ENCODE measurements at places on chromosomes 3 and 15. TPM values are rescaled to one million over a fixed set of nuclear protein-coding genes. Genes with fewer than 3 reads are reported as not detected.

Gene IP6K2
- total RNA-seq, result 47.0 TPM

Gene MAN2A2
- 11.3 TPM for total RNA-seq

Gene KIF7
- total RNA-seq, result 8.8 TPM

Gene CPLX3
- not detected for total RNA-seq

Gene TUSC7
- not detected for total RNA-seq

Gene TRPM1
- under 0.01 TPM for total RNA-seq

Gene C2CD4A
- total RNA-seq, result not detected

All from subcutaneous preadipocyte (primary cell).